Gastroesophageal sphincter (tissue), 4 donors: ENCODE measurements at places on chromosomes 7 and 10. TPM values are rescaled to one million over a fixed set of nuclear protein-coding genes. Genes with fewer than 3 reads are reported as not detected.

GRCh38 chr10:33899578-33900531 is 565.4 kb upstream of the NRP1 start:
- ATAC-seq, result peak; percentile 50

GRCh38 chr10:31645786-31646185 is 282.8 kb downstream of the ARHGAP12 start:
- no peak for ATAC-seq

DNA sequence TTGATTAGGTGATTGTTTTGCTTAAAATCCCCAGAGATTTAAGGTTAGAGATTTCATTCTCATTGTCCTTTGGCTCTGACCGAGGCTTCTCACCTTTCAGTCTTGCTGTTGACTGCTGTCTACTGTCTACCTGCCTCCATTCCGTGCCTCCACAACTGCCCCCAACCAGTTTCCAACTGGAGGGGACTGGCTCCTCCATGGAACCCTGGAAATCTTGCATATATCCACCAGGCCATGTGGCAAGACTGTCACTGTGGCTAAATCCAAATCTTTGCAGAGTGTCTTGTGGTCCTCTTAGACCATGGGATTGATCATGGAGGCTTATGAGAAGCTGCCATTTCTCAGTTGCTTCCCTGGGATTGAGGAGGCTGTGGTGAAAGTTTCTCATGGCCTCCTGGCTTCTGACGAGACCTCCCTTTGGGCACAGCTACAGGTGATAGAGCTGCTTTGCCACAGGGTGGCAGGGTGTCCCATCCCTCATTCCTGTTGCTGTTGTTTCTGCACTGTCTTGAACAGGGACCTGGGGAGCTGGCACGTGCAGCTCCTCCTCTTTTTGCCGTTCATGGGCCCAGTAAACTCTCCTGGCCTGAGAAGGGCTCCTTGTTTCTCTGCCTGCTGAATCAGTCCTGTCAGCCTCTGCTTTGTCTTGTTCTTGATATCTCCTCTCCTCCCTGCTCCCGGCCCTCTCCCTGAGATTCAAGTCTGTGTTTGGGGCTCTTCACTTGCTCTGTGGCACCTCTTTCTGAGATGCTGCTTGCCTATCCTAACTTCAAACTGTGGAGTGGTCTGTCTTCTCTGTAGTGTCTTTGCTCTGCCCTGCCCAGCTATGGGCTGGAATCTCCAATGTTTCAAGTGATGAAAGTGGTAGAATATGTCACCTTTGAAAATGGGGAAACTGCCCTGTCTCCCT is 63.6 kb upstream of the IGFBP3 start:
- ATAC-seq, result no peak

DNA sequence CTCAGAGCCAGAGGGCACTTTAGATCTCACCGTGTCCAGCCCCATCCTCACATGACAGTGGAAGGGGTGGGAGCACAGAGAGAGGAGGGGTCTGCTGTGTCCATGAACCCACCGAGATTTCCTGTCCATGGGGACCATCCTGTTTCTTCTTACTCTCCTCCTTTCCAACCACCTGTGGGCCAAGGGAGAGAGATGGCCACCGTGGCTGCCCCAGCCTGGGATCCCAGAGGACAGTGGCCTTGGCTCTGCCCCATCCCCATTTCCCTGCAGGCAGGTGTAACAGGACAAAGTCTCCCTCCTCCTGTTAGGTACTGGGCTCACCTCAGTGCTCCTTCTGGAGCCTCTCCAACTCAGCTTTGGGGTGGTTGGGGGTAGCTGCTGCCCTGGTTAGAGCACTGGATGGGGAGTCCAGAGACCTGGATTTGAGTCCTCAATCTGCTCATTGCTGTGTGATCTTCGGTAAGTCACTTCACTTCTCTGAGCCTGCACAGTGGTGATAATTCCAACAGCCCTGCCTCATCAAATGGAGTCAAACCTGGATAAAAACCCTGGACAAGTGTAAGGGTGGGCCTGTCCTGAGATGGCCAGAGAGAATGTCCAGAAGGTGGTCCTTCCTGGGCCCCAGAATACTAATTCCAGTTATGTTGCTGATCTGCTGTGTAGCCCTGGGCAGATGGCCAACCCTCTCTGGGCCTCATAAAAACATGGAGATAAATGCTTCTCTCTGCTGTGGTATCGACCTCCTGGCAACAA is 17.8 kb upstream of the PCBD1 start:
- ATAC-seq, result no peak

DNA sequence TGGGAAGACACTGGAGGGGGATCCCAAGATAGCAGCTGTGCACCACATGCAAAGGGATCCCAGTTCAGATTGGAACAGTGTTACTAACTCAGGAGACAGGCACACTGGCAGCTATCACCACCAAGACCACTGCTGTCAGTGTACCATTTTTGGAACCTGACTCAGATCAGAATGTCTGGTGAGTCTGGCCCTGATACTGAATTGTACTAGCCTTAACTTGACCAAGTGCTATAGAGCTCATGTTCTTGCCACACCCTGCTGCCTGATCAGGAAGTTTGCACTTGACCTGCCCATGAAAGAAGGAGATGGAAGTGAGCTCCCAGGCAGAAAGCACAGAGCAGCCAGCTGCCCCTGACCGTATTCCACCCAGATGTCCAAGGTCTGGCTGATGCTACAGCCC is 4.8 kb upstream of the PRRT4 start:
- ATAC-seq, result no peak

DNA sequence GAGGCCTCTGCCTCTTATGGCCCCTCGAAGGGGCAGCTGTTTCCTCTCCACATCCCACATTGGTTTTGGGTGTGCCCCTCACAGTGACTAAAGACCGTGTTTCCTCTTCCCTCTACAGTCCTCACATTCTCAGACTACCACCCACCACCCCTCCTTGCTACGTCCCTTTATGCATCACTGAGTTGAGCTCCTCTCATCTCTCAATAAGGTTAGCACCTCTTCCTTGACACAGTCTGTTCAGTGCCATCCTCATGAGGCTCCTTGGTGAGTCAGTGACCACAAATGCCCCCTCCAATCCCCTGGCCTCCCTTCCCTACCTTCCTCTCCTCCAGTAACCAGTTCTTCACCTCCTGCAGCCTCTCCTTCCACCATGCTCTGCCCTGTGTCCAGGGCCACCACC is 239.1 kb upstream of the MYO3A start:
- ATAC-seq, result no peak

DNA sequence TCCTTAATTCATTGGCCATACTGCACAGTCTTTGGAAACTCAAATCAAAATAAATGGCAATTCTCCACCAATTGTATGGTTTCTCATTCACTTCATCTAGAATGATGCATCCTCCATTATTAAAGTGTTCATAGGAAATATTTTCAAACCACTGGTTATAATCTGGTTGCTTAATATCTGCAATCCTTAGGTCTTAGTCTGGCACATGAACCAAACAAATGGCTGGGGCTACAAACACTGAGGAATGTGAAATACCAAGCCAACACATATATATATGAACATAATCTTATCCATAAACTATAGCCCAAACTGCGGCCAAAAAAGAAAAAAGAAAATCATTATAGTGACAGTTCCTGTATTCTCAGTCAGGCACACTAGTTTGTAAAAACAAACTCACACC is 5.7 kb upstream of the MSS51 start:
- no peak for ATAC-seq

GRCh38 chr7:107322015-107322414 is 147.8 kb upstream of the GPR22 start:
- no peak for ATAC-seq

BTBD16 gene
- not detected for total RNA-seq

GRCh38 chr7:80182630-80183276 is 48.1 kb downstream of the GNAI1 start:
- no peak for ATAC-seq

GRCh38 chr10:19200211-19200610 is 151.6 kb downstream of the MALRD1 start:
- no peak for ATAC-seq

- no peak for ATAC-seq
Measured at GRCh38 chr7:71491336-71491735, 359.4 kb downstream of the GALNT17 start.

DNA sequence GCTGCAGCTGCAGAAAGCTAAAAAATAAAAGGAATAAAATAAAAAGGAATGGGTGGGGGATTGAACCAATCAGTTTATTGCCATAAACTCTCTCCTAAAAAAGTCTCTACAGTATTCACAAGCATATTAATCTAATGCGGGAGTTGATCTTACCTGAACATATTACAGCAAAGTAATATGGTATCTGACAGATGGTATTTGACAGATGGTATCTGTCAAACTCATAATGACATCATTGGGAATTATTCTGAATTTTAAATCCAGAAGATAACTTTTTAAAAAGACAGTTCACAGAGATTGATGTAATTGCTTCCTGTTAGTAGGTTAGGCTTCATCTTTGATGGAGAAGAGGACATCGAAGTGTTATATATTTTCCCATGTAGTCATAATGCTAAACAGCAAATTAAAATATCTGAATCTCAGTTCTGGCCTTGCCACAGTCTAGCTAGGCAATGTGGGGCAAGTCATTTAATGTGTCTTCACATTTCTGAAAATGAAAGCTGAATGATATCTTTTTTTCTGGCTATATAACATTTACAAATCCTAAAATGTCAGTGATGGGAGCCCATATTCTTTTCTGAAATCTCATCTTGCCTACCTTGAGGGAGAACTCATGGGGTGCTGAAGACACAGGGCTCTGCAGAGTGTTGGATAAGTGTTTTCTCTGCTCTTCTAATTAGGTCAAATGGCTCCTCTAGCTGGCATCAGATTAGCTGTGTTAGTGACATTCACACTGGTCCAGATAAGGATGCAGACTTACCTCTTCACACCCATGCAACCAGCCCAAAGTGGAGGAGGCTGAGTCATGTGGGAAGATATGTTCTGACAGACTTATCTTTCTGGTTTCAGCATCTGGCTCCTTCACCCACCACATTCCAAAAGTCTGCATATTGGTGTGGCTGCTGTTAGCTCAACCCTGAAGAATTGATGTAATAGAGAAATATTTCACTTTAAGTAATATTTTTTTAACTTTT is 2.1 kb upstream of the LIPM start:
- no peak for ATAC-seq

TMEM130 gene
- total RNA-seq, result 0.62 TPM
